ENCODE measurements at places on chromosomes 3 and 15.

GRCh38 chr15:66494262-66494661, 3.3 kb downstream of the SNAPC5 start:
- DNase-seq = no peak

GRCh38 chr3:28915741-28916500, 364.9 kb upstream of the RBMS3 start:
- no peak for DNase-seq

GRCh38 chr3:152540120-152540519, 271.4 kb downstream of the MBNL1 start:
- DNase-seq = no peak

- DNase-seq = no peak
These were observed 52.5 kb downstream of the PIAS1 start for GRCh38 chr15:68106656-68107055.

DNA sequence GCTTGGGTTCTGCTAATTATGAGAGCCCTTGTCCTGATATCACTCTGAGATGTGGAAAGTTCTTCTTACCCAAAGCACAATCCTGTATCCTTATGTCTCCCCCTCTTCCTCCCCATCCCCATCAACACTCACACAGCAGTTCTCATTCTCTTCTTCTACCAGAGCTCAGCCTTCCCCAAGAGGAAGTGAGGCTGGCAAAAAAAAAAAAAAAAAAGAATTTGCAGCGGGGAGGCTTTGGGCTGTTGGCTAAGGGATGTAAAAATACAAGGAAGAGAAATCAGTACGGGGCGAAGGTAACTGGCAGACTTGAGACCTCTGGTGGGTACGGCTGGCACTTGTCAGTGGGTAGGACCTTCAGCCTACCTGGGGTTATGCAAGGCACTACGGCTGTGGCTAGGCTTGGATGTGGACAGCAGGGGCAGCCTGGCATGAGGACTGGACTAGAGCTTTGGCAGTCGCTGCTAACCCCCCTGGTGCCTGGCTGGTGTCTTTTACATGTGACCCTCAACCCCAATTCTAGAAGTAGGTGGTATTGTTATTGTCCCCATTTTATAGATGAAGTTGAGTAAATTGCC, 5.4 kb downstream of the VIPR1 start:
- no peak for DNase-seq

- DNase-seq = no peak
These were observed 231.6 kb upstream of the UBE2E2 start for GRCh38 chr3:22971497-22971896.

DNA sequence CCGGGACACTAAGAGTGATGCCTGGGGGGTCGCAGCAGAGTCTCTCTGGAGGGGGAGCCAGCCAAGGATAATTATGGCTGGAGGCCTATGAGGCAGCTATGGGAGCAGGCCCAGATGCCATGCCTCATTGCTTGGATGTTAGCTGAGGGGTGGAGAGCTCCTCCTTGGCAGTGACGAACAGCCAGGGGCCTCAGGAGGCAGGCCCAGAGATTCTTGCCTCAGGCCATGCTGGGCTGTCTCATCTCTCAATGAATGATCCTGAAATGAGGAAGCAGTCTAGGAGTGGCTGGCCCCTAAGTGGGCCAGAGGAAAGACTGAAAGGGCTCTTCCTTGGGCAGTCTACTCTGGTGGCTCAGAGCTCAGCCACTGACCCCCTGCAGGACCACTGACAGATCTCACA, 21.3 kb downstream of the KIF9 start:
- no peak for DNase-seq

DNA sequence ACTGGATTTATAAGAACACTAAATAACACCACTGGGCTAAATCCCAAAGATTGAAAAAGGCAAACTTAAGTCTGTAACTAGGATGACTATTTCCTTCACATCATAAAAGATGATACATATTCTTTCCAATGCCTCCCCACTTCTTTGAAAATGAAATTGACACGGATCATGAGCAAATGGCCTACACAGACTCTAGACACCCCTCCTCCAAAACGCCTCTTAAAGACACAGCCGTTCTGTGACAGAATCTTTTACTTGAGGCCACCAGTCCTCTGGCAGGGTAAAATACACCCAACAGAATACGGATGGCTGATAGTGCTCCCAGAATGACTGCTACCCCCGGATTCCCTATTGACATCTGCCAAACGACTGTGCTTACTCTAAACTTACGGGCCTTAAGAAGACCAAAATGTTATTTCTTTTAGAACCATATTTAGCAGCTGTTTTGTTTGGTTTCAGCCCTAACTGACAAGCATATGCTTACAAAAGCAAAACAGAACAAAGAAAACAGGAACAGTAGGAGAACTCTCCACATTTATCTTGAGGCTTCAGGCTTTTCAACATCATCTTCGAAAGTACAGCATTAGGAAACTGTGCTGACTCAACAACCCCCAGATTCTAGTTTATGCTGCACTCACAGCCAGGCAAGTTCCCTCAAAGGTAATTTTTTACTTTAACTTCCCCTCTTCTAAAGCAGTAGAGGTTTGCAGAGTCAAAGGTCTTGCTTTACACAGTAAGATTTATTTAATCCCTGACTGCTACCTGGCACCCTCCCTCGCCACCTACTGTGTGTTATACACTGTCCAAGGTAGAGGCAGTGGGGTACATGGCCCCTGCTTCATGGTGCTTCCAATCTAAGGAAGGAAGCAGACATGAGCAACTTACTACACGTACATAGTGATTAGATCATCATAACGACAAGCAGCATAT, 84.3 kb downstream of the TNIK start:
- no peak for DNase-seq

- DNase-seq = no peak
These were observed 55.8 kb upstream of the SETMAR start for GRCh38 chr3:4247391-4247790.

- no peak for DNase-seq
These were observed 200.0 kb upstream of the HES1 start for GRCh38 chr3:193935916-193936315.

DNA sequence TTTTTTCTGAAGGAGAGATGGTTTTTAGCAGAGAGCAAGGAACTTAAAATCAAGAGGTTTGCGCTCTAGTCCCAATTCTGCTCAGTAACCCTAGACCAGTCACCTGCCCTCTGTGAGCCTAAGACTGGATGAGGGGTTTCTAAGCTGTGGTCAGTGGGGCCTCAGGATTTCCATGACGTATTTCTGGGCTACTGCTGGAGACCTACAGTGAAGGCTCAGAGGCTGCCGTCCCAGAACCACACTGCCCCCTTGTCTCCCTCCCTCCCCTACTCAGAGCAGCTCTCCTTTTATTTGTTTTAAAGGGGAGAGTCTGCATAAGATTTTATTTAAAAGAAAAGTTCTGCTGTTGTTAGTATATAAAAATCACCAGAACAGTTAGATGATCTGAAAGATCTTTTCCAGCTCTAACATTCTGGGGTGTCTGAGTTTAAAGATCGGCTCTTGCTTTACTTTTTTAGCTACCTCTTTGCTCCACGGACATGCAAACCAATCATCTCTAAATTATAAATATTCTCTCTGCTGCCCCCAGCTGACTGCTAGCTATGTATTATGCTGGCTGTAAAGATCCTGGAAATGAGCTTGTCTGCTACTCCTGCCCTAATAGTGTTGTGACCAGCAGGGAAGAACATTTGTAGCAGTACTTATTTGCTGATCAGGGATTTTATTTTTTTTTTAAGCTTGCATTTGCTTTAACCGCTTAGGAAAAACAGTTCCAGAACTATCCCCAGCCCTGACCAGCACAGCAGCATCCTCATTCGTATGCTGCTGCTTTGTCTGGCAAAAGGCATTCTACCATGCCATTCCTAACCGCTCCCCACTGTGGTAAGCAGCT, 28.6 kb upstream of the NDUFB4 start:
- DNase-seq = no peak

GRCh38 chr3:153590051-153590450, 428.0 kb downstream of the RAP2B start:
- DNase-seq = no peak

DNA sequence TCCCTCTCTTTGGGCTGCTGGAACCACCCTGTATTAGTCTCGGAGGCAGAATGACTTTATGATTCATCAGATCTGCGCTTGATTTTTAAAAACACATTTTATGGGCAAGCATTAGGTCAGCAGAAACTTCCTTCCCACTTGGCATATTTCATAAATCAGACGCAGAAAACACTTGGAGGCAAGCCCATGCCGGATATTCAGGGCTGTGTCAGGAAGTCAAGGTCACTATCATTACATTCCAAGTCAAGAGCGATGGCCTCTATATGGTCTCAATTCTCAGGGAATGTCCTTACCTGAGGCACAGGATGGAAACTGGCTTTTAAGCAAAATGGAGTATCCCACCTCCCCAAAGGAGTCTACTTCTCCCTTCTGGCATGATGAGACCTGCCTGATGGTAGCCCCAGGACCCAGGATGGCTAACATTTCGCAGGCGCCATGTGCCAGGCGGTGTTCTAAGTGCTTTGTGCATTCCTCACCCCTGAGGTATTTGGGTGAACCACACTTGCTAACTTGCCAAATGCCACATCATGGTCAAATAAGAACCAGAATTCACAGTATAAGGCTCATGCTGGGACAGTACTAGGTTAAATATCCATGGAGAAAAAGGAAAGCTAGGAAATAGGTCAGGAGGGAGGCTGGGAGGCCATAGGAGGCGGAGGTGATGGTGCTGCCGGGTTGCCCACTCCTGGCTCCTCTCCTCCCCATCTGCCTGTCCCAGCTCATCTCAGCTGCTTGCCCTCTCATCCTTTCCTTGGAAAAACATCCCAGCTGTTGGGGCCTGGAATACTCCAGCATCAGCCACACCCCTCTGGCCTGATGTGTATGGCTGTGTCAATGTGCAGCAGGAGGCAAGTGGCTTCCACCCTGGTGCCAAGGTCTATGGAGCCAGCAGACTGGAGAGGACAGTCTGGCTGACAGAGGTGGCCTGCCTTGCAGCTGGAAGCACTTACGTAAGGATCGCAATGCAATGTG, 18.8 kb downstream of the BCL2L10 start:
- DNase-seq = no peak

DNA sequence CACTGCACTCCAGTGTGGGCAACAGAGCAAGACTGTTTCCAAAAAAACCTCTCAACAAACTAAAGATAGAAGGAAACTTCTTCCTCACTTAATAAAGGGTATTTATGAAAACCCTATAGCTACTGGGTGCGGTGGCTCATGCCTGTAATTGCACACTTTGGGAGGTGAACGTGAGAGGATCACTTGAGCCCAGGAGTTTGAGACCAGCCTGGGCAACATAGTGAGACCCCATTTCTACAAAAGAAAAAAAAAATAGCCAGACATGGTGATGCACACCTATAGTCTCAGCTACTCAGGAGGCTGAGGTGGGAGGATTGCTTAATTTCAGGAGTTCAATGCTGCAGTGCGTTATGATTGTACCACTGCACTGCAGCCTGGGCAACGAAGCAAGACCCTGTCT, 22.4 kb downstream of the IP6K1 start:
- DNase-seq = no peak

DNA sequence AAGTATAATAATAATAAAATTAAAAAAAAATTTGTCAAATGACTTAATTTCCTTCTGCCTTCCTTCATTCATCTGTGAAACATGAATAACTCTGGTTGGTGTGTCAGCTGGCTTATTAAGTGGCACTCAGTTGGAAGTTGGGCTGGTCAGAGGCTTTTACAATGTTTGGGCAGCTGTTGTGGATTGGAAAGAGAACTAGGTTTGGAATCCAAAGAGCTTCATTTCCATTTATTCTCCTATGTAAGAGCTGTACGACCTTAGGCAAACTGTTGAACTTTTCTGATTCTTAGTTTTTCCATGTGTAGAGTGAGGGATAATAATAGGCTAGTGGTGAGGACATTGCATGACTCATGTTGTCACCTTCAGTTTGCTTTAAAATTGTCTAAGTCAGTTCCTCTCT, 606.7 kb downstream of the PDCD6IP start:
- no peak for DNase-seq

DNA sequence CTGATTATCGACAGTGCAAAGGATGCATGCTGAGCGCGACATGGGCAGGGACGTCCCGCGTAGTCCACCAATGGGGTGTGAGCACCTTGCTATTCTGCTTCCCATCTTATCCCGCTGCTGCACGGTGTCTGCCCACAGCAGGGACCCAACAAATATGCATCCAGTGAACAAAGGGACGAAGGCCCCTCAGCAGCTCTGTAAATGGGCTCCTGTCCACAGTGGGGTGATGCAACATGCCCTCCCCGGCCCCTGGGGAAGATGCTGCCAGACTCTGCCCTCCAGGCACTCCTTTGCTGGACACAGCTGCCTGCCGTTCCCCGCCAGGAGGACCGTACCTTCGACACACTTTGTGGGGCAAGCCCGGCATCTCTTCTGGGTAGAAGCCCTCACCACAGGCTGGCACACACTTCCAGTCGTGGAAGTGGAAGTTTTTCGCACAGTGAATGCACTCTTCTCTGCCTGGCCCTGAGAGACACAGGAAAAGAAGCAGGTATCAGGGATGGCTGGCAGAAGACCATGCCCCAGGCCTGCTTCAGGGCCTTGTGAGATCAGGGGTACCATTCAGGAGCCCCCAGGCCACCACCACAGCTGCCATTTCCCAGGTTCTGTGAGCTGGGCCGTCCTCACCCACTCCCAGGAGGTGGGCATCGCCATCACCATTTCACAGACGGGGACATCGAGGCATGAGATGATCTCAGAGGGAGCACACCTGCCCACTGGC, 18.2 kb upstream of the SNRPA1 start:
- DNase-seq = no peak

DNA sequence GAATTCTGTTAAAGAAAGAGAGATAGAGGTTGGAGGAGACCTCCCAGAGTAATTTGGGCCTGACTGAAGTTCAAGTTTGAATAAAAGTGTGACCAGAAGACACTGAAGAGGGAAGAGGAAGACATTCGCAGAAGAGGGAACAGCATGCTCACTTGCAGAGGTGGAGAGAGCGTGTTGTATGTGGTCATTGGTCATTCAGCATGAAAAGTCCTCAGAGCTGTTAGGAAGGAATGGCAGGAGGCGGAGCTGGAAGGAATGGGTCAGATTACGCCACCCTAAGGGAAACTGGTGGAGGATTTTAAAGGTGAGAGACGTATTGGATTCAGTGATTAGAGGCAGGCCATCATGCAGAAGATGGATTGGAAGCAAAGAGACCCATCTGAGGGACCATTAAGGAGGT, 41.6 kb downstream of the IQCH start:
- DNase-seq = no peak

GRCh38 chr3:124260206-124260915, 268.4 kb upstream of the ROPN1 start:
- no peak for DNase-seq

DNA sequence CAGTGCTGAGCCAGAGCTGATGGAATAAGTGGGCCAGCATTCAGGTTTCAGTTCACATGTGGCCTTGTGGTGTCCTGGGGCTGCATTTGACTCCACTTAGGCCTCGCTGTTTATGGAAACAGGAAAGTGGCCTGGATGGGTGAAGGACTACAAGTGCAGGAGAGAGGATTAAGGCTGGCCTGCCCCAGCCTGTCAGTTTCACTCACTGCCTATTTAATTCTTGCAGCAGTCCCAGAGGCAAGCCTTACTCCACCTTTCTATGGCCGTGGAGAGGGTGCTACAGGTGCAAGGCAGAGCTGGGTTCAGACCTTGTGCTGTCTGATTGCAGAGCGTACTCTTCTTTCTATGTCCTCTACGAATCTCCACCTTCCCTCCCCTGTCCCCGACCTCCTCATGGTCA, 37.7 kb downstream of the ABHD17C start:
- DNase-seq = no peak

Data from stimulated activated CD4-positive, alpha-beta T cell treated with anti-CD3 and anti-CD28 coated beads, TNF-alpha, amount 100 ng/mL, for 4 hours (primary cell).